ENCODE measurements at places on chromosomes 12 and 14.

DNA sequence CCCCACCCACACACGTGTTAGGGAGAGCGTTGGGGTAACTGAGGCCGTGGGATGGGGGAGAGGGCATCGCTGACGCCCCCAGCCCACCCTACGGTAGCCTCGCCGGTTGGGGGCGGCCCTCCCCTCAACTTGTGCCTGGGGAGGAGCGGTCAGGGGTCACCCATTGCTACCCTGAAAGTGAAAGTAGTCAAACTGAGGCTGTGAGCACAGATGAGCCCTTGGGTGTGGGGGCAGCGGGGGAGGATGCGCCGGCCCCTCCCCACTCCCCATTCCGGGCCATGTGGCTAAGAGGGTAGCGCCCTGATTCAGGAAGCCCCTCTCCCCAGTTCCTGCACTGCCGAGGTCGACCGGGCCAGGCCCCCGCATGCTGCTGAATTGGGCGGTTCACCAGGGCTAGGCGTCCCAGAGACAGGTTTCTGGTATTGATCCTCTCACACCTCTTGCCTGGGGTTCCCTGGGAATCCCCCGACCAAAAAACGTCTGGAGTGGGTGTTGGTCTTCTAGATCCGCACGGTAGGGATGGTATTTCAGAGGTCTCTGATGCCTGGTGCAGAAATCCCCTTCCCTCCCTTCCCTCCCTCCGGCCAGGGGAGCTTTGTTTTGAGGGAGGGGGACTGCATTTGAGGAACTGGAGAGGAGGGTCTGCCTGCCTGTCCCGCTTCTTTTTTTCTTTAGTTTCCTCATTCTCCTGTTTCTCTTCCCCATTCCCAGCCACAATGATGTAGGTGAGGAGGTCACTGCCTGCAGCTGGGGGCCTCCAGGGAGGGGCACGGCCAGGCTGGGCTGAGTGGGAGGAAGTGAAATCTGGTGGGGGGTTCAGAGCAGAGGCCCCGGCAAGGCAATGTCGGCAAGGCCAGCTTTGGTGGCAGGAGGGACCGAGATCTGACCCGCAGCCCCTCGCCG lies 1.0 kb downstream of the SH2B3 start:
- DNase-seq, result no peak

- no peak for DNase-seq
Observed at GRCh38 chr12:28258998-28259397, 68.7 kb downstream of the CCDC91 start.

DNA sequence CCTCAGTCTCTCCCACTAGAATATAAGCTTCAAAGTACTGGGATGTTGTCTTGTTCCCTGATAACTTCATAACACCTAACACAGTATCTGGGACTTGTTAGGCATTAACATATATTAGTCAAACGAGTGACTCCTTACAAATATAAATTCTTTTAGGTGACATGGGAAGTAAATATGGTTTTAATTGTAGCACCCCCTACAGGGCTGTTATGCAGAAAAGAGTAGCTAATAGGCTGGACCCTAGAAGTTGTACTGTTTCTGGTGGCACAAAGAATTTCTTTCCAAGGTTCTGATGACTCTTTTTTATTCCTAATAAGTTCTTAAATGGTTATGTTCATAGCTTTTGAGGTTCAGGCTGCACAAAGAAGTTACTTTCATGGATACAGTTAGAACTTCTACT lies 29.8 kb downstream of the GPATCH2L start:
- no peak for DNase-seq

- no peak for DNase-seq
Observed at GRCh38 chr12:130434560-130434959, 96.9 kb downstream of the PIWIL1 start.

GRCh38 chr14:59370158-59370742 lies 94.9 kb downstream of the GPR135 start:
- DNase-seq, result no peak

DNA sequence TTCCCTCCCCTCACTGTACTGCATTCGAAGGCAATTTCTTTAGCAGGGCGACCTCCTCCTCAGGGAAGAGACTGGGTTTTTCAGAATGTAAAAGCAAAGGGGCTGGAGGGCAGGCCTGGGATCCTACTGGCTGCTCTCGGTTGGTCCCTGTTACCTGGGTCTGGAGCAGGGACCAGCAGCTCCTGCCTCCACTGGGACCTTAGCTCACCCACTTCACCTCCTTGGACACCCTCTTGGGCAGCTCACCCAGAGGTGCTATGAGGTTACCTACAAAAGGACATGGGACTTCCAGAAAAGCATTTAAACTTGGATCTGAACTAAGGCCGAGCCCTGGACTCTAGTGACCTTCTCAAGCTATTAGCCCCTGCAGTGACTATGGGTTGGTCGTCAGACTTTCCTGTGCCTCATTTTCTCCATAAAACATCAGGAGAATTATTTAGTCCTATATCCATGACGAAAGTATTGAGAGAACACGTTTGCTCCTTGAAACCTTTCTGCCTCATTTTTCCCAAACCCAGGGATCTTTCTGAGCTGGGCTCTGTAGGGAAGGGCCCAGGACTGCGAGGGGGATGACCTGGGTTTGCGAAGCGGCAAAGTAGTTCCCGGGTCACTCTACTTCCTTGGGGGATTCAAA lies 65.0 kb downstream of the FBXL14 start:
- DNase-seq, result no peak

- DNase-seq, result no peak
Observed at GRCh38 chr14:93945070-93945399, 17.9 kb downstream of the FAM181A start.

DNA sequence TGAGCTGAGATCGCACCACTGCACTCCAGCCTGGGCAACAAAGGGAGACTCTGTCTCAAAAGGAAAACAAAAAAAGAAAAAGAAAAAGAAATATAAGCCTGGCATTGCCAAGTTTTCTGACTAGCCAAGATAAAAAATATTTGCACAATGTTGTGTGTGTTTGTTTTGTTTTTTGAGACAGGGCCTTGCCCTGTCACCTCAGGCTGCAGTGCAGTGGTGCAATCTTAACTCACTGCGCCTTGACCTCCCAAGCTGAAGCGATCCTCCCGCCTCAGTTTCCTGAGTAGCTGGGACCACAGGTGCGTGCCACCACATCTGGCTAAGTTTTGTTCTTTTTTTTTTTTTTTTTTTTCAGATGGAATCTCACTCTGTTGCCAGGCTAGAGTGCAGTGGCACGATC lies 5.5 kb upstream of the C12orf43 start:
- DNase-seq, result no peak

DNA sequence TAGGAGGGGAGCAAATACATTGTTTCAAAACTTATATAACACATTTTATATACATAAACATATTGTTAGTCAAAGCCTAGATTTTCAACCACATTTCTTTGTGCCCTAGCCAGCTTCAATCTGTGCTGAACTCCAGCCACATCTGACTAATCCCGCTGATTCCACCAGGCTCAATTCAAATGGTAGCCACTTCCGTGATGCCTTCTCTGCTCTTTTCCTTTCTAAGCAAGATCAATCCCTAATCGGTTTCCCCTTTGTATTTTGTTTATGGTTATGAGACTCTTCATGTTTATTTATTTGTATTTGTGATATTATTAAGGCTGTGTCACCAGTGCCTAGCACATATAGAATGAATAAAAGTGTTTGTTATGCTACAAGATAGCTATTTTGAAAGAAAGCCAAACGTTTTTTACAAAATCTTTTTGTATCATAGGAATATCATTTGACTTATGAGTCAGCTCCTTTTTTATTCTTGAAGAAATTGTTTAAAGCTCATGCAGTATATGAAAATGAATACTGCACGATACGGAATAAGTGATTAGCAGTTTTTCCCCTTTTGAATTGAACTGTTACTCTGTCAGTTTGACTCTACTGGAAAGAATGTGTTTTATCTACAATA lies 110.2 kb downstream of the PLEKHA5 start:
- no peak for DNase-seq

DNA sequence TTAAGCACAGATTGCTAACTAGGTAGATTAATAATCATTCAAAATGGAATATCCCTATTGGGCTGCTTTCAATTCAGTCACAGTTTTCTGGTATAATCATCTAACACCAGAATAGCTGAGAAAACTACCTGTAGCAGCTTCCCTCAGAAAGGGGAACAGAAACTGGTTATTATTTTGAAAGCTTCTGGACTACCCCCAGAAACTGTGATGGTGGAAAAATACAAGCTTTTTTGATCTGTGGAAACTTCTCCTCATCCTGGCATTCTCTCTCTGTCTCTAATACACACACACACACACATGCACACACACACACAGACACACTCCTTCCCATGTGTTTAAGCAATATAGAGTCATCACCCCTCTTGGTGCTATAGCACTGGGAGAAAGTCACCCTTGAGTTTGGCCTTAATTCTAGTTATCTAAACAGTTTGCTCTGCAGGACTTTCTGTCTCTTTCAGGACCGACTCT lies 251.5 kb upstream of the LMO3 start:
- no peak for DNase-seq

DNA sequence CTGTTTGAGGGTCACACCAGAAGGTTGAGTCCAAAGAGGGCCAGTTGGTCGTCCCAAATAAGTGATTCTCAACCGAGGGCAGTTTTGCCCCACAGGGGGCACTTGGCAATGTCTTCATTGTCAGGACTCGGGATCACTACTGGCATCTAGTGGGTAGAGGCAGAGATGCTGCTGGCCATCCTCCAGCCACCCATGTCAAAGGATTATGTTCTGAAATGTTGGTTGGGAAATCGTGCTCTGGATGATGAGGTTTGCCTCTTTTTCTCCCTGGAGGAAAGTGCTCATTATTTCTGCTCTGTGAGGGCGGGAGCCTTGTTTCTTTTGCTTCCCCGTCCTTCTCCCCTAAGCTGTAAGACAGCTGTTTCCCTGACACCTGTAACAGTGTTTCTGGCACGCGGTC lies 3.6 kb downstream of the ZNF839 start:
- DNase-seq, result no peak
